MV-4-11 (cell line): ENCODE measurements at places on chromosomes 12 and 14.

DNA sequence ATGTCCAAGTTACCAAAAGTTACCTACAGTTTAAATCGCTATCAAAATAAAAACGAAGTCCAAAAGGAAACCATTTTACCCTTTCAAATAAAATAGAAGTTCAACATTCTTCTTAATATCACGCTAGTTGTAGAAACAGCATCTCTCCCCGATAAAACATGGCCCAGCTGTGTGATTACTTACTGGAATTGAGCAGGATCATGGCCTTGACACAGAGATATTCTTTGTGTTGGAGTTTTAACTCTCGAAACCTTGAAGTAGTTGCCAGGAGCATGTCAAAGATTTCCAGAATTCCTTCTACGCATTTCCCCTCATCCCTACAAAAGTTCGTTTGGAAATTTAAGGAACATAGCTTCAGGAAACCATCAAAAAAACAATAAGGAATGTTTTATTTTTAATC is 44.8 kb downstream of the ESR2 start:
- no peak for DNase-seq

- no peak for DNase-seq
Measured at GRCh38 chr12:82015623-82016347, 256.6 kb upstream of the PPFIA2 start.

GRCh38 chr12:49623142-49623904 is at the start of gene PRPF40B:
PRPF40B (plus strand) TSS chr12:49623561; CDS start chr12:49623591, 30 bp downstream.
- DNase-seq, result peak; percentile 66

GRCh38 chr14:68380329-68380741 is 412.5 kb downstream of the ZFP36L1 start:
- no peak for DNase-seq

- DNase-seq, result no peak
Measured at GRCh38 chr12:98951406-98951805, 306.3 kb downstream of the APAF1 start.

DNA sequence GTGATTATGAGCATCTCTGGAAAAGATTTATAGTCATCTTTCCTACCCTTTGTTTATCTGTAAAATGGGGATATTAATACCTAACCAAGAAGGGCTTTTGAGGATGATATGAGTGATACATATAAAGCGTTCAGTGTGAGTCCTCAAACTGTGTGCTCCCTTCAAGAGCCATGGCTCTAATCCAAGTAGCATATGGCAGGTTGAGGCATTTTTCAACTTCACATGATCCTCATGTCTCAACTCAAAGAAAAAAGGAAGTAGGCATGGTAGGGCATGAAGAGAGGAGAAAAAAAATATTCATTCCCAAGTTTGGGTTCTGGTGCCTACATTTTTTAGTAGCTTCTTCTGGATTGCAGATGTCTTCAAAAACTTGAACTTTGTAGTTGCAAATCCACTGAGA is 286.3 kb upstream of the ATP2B1 start:
- peak; percentile 26 for DNase-seq

- DNase-seq, result no peak
Measured at GRCh38 chr12:111029732-111030131, 109.4 kb upstream of the MYL2 start.

DNA sequence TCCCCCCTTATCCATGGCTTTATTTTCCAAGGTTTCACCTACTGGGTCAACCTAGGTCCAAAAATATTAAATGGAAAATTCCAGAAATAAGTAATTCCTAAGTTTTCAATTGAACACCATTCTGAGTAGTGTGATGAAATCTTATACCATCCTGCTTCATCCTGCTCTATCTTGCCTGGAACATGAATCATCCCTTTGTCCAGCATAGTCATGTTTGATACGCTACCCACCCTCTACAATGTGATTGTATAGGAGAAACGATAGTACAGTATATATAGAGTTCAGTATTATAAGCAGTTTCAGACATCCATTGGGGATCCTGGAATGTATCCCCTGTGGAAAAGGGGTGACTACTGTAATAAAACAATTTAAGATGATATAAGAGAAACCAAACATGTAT is 62.2 kb downstream of the IFNG start:
- DNase-seq, result no peak

DNA sequence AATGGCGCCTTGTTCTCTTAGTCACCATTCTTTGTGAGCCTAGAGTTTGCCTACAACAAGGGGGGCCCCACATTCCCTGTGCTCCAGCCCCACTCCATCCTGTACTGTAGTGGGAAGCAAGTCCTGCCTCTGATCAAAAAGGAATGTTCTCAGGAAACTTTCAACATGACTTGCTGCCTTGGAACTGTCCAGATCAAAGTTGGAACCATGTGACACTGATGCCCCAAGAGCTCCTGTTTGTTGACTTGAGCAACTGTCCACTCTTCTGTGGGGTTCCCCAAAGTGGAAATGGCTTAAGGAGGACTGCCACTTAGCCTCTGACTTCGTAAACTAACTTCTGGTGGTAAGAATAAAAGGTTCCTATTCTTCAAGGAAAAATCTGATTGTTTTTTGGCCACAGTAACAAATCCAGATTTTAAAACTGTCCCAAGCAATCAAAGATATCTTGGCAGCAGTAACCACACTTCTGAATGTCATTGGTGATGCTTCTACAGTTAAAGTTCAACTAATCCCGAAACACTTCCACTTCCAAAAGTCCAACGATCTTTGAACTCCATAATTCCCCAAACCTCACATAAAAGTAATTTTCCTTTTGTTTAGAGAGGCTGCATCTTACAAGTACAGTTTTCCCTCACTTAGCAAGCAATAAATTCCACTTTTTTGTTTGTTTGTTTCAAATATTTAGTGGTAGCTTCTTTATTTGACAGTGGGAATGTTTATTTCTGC is 67.2 kb downstream of the PAH start:
- DNase-seq, result no peak

GRCh38 chr12:109387425-109388166 is 39.9 kb downstream of the MYO1H start:
- DNase-seq, result peak; percentile 43

GRCh38 chr14:33413381-33413780 is 474.7 kb downstream of the NPAS3 start:
- no peak for DNase-seq

DNA sequence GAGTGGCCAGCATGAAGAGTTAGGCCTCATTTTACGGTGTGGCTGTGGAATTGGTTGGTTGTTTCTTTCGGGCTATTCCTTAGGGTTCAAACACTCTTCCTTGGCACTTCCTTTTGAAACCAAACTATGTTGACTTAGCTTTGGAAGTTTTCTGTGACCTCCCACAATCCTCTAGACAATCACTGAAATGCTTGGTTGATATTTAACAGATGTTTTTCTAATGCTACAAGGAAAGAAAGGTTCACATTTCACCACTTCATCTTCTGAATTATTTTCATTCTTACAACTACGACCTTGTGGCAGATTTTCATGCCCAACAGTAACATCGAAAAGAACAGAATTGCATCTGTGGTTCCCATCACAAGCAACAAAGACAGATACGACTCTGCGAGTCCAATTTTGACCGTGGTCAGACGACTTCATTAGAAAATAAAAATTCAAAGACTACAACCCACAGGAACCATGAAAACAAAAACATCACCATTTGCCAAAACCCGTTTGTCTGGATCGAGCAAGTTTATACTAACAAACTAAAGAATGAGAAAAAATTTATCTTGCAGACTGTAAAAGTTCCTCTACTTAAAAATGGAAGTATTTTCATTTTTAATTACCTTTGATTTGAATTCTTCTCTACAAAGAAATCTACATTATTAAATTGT is 16.9 kb downstream of the PRKAB1 start:
- no peak for DNase-seq

DNA sequence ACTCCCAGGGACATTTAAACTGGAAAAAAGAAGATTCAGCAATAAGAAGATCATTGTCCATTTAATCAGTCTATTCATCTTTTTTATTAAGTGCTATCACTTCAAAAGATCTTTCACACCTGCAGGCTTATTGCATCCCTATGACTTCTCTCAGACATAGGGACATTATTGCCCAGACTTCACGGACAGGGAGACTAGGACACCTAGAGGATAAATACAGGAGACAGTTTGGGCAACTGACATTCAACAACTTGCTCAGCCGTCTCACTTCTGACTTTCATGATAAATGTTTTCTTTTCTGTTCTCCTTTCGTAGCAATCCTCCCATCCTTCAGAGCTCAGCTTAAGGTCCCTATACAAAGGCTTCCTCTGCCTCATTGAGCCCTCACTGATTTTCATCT is 84.3 kb downstream of the TMEM30B start:
- DNase-seq, result no peak

DNA sequence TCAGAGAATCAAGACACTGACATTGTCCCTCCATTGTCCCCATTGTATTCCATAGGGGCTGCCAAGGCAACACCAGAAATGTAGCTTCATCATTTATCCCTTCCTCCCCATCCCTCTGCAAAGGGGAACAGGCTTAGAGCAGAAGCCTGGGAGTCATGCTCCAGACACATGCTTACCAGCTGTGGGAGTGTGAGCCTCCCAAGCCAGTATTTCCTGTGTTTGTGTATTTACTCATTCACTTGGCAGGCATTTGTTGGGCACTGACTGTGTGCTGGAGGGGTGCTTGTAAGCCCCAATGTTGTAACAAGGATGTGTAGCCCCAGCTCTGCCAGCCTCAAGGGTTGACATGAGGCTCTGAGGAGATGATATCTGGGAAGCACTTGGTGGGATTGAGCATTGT is 46.0 kb upstream of the TCL1A start:
- DNase-seq, result no peak

GRCh38 chr12:92739113-92739512 is 36.3 kb downstream of the PLEKHG7 start:
- no peak for DNase-seq

DNA sequence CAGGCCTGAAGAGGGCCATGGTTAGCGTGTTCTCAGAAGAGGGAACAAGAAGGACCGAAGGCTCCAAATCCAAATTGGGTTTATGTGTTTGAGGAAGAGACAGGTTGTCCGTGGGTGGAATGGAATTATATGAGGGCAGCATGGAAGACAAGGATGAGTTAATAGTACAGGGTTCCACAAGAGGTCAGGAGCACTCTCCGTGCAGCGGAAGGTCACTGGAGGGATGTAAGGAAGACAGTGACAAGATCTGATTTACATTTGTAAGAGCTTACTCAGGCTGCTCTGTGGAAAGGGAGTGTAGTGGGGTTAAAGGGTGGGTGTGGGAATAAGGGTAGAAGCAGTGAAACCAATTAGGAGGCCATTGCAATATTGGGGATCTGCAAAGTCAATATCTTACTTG is 97.0 kb downstream of the TPH2 start:
- DNase-seq, result no peak

- no peak for DNase-seq
Measured at GRCh38 chr12:130425698-130426245, 88.1 kb downstream of the PIWIL1 start.

GRCh38 chr12:52495389-52495788 is 2.3 kb upstream of the KRT6A start:
- DNase-seq, result peak; percentile 37

GRCh38 chr12:68622250-68622649 is 11.6 kb downstream of the RAP1B start:
- no peak for DNase-seq

GRCh38 chr12:24488906-24489619 is 459.8 kb downstream of the BCAT1 start:
- DNase-seq, result no peak

GRCh38 chr14:91545946-91546716 is 36.0 kb upstream of the PPP4R3A start:
- no peak for DNase-seq

- DNase-seq, result no peak
Measured at GRCh38 chr12:27859648-27860047, 79.6 kb upstream of the MANSC4 start.

DNA sequence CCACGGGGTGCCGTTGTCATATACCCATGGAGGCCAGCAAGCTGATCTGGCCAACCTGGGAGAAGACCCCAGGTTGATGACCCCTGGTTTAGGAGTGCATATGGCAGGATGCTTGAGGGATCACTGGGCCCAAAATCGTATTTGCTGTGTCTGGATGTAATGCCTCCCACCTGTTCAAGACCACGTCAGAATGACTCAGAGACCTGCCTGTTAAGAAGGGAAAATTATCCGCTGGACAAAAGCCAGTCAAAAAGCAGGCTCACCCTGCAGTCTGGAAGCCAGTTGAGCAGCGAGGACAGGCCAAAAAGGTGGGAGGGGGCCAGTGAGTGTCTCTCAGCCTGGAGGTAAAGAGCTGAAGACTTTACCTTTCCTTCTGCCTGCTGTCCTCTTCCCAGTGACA is 449.2 kb downstream of the DPF3 start:
- DNase-seq, result no peak

DNA sequence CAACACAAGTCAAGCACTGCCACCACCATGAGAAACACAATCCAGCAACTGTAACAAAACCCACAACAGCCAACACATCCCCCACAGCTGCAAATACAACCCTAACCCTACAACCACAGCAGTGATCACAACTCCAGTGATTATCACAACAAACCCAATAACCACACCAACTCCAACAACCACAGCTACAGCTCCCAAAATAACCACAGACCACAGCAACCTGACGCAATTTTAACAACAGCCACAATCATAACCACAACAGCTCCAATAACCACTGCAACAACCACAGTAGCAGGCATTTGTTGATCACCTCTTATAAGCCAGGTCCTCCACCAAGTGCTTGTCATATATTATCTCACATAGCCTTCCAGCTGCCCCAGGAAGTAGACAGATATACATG is 42.2 kb upstream of the FAM181A start:
- DNase-seq, result peak; percentile 56

GRCh38 chr12:90908465-90908864 is 46.5 kb downstream of the CCER1 start:
- no peak for DNase-seq

GRCh38 chr14:51331486-51332367 is 91.7 kb downstream of the TMX1 start:
- no peak for DNase-seq

GRCh38 chr12:51132693-51133092 is 40.2 kb downstream of the TFCP2 start:
- peak; percentile 39 for DNase-seq

- DNase-seq, result no peak
Measured at GRCh38 chr14:88476214-88476774, 78.5 kb downstream of the PTPN21 start.

- DNase-seq, result peak; percentile 60
Measured at GRCh38 chr12:132494294-132495164, 4.6 kb downstream of the FBRSL1 start.

DNA sequence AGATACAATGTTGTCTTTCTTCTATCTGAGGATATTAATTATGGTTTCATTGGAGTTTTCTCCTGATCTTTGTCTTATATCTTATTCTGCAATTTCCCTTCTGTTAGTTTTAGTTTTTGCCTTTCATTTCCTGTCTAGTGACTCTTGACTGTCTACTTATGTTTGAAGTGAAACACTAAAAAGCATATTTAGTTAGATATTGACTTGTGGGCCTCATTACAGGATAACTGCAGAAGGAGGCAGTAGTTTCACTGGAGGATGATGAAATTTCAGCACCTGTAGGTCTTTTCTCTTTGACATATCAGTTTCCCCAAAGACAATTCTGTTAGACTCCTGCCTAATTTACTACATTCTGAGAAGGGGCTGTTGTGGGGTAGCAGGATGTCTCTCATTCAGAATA is 97.5 kb upstream of the NEDD1 start:
- DNase-seq, result no peak

DNA sequence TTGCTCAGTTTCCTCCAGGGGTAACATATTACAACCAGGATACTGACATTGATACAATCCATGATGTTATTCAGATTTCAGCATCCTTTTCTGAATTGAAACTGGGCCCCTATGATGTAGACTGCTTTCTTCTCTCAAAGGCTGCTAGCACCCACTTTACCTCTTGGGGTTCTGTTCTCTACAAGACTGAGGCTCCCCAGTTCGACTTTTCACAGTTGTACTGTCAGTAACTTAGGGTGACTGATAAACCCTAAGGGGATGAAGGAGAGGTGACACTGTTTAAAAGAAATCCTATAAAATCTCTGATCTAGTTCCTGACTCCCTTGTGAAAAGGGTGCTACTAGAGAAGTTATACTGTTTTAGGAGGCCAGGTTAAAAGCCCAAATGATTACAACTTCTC is 818 bp downstream of the VPS33A start:
- DNase-seq, result no peak
